ENCODE measurements at places on chromosomes 2 and 18.
A peak's percentile ranks its signal among the peaks of the same experiment; 100 is the strongest.

- DNase-seq, result peak; percentile 1
Measured at GRCh38 chr2:224284134-224284946, 117.6 kb downstream of the FAM124B start.

GRCh38 chr18:58894930-58895329 lies 30.3 kb downstream of the ZNF532 start:
- DNase-seq, result no peak

- DNase-seq, result peak; percentile 22
Measured at GRCh38 chr2:199985625-199986207, 30.3 kb downstream of the MAIP1 start.

DNA sequence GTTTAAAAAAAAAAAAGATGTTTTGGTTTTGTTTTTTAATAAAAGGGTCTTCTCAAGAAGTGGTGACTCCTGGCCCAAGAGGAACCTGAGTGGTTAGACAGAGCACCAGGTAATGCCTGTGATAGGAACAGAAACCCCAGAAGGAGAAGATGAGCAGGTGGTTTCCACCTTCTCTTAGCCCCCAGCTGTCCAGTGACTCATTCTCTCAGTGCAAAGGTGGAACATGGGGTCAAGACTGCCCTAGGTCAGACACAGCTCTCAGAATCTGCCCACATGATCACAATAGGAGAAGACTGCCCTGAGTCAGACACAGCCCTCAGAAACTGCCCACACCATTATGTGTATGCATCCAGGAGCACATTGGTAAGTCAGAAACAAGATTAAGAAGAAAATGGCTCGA lies 61.8 kb downstream of the TBC1D8 start:
- peak; percentile 56 for DNase-seq

GRCh38 chr2:188628989-188629752 lies 337.5 kb downstream of the GULP1 start:
- no peak for DNase-seq

DNA sequence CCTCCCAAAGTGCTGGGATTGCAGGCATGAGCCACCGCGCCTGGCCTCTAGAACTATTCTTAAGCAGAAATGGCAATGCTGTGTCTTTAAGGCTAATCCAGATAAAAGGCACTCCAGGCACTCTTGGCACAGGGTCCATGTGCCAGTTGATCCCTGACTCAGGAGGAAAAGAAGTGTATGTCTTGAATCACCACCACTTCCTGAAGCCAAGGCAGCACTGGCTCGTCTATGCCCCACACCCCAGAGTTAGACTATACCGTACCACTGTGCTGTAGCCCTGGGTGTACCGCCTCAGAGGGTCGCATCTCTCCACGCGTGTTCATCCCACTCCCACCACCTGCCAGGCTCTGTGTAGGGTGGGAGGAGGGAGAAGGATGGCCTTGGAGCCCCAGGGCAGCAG lies 9.0 kb downstream of the TNFRSF11A start:
- DNase-seq, result no peak

DNA sequence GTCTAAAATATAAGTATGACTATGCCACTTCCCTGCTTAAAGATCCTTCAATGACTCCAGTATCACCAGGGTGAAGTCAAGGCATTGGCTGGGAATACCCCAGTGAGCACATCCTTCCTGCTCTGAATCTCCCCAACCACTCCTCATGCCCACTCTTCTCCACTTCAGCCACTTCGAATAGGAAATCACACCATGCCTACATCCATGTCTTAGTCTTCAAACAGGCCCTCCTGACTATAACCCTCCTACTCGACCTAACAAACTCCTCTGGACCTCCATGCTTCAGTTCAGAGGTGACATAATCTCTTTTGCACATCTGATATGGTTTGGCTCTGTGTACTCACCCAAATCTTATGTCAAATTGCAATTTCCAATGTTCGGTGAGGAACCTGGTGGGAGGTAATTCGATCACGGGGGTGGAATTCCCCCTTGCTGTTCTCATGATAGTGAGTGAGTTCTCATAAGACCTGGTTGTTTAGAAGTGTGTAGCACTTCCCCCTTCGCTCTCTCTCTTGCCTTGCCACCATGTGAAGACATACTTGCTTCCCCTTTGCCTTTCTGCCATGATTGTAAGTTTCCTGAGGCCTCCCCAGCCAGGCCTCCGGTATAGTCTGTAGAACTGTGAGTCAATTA lies 87.8 kb upstream of the TFCP2L1 start:
- DNase-seq, result no peak

GRCh38 chr18:9804517-9805104 lies 81.2 kb upstream of the TXNDC2 start:
- DNase-seq, result no peak

DNA sequence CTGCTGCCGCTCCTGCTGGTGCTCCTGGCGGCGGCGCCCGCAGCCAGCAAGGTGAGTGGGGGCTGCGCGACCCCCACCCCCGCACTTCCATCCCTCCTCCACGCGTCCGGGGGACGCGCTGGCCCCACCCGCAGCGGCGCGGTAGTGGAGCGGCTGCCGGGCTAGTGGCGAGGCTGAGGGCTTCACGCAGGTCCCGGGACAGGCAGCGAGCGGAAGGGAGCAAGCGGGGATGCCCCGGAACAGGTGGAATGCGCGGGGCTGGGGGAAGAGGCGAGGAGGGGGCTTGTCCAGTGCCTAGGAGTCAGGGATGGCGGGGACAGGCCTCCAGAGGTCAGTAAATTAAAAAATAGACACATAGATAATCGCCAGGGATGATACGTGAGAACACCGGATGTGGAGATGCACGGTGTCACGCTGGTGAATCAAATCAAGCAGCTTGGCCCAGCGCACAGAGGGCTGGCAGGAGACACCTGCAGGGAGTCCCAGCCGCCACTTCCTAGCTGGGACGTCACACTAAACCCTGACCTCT lies 403 bp downstream of the COL4A3 start:
- DNase-seq, result peak; percentile 14

- no peak for DNase-seq
Measured at GRCh38 chr2:190415794-190416775, 7.9 kb downstream of the MFSD6 start.

GRCh38 chr2:138280999-138281695 lies 220.4 kb upstream of the SPOPL start:
- DNase-seq, result no peak

DNA sequence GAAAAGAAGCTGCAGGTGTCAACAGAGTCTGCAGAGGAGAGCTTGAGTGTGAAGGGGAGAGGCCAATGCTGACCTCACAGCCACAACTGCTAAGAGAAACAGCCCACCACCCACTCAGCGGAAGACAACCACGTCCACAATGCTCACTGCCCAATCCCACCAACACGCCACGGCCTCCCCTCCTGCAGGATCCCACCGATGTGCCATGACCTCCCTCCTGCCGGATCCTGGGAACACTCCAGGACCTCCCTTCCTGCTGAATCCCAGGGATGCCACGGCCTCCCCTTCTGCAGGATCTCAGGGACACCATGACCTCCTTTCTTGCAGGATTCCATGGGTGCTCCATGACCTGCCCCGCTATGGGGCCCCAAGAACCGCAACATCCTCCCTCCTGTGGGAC lies 267.7 kb downstream of the TWIST2 start:
- no peak for DNase-seq

GRCh38 chr2:62265106-62265505 lies 69.2 kb downstream of the B3GNT2 start:
- no peak for DNase-seq

DNA sequence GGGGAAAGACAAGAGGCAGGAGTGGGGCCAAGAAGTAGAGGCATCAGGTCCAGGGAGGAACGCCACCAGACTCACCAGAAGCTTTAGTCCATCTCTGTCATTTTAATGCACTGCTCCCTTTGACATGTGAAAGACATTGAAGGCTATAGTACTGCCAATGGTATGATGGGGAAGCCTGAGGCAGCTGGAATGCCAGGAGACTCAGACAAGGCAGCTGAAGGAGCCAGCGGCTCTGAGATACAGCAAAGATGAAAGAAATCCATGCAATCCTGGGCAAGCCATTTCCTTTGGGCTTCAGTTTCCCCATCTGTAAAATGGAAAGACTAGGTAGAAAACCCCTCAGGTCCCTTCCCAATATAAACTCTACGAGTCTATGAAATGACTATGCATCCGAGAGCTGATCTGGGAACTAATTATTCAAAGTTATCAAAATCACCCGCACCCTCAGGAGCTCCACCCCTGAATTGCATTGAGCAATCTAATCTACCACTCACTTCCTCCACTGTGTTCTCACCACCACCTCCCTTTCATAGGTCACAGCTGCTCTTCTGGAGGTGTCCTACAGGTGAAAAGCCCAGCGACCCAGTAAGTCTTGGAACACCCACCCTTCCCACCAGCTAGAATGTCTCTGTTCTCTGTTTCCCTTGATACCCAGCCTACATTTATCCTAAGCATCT lies 3.1 kb downstream of the CXCR2 start:
- no peak for DNase-seq

DNA sequence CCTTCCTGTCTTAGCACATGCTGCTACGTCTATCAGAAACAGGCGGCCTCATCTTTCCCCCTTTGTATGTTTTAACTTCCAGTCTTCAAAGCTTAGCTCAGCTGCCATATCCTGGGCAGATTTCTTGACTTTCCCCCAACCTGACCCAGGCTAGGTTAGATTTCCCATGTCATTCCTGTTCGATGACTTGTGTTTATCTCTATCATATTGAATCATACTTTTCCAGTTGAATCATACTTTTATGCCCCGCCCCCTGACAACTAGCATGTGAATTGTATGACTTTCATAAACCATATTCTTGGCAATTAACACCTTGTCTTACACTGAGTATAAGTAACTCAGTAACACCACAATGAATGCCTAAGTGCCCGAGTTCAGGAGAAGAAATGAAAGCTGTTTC lies 128.3 kb downstream of the CYRIA start:
- DNase-seq, result no peak

- DNase-seq, result no peak
Measured at GRCh38 chr2:5528706-5529105, 163.5 kb upstream of the SOX11 start.

GRCh38 chr2:203591642-203592041 lies 56.5 kb upstream of the RAPH1 start:
- DNase-seq, result no peak

- DNase-seq, result no peak
Measured at GRCh38 chr2:168002021-168002553, 245.3 kb downstream of the STK39 start.

DNA sequence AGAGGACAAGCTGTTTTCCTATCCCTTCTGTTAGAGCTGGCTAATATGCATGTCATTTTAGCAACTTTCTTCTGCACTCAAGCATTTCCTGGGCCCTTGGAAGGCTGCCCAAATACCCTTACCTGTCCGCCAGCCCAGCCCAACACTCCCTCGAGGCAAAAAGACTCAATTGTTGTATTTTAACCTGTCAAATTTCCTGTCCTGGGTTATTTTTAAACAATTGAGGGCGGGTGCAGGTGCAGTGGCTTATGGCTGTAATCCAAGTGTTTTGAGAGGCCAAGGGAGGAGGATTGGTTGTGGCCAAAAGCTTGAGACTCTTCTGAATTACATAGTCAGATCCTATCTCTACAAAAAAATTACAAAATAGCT lies 125.0 kb upstream of the ARHGAP28 start:
- no peak for DNase-seq

DNA sequence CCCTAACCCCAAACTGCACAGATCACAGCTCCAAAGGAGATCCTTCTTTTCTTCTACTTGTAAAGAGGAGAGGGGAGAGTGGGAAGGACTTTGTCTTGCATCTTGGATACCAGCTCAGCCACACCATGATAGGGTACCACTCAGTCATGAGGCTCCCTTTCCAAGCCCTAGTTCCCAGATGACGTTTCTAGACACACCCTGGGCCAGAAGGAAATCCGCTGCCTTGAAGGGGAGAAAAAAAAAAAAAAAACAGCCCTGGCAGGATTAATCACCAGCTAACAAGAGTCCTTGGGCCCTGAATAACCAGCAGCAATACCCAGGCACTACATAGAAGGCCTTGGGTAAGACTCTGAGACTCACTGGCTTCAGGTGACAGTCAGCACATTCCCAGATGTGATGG lies 36.9 kb downstream of the ST8SIA3 start:
- DNase-seq, result no peak

GRCh38 chr2:160557903-160558302 lies 64.3 kb upstream of the RBMS1 start:
- DNase-seq, result no peak

DNA sequence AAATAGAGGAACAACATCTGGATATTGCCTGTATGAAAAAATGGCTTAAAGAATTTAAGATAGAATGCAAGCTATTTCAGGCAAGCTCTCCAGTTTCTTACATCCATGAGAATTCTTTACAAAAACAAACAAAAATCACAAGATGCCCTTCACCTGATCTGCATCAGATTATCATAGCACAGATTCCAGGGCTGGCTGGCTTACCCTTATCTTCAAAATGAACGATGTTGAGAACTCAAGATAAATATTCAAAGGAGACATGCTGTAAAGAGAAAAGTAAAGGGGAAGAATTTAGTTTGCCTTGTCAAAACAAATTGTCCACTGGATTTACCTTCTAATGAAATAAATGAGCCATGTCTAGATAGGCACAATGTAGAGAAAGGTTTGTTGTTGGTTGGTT lies 18.7 kb upstream of the SLC40A1 start:
- no peak for DNase-seq

- no peak for DNase-seq
Measured at GRCh38 chr2:173590276-173590861, 235.7 kb downstream of the CDCA7 start.

DNA sequence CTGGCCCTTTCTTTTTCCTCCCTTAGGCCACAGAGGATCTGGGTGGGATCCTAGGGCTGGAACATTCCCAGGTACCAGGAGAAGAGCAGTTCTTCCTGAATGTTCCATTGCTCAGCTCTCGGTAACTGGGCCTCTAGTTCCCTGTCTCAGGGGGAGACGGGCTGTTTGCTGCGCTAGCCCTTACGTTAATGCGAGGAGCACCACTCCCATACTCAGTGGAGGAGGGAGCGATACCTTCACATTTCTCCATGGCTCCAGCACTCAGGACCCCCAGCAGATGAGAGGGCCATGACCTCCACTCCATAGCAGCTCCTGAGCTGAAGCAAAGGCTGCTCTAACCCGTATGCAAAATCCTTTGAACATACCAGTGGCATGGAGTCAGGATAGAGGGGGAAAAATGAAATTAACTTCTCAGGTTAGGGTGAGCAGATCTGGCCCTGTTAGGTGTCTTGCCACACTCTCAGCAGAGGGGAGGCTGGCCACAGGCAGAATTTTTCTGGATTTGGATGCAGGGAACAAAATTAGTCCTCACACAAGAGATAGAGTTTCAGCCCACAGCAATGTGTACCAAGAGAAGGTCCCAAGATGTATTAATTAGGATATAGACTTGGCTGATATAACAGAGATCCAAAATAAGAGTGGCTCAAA lies 206.7 kb downstream of the ZFP36L2 start:
- no peak for DNase-seq

DNA sequence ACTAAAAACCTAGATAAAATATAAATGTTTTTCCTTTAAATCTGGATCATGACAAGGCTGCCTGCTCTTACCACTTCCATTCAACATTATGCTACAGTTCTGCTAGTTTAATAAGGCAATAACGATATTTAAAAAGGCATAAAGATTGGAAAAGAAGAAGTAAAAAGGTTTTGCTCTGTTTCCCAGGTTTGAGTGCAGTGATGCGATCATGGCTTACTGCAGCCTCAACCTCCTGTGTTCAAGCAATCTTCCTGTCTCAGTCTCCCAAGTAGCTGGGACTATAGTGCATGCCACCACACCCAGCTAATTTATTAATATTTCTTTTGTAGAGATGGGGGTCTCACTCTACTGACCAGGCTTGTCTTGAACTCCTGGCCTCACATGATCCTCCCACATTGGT lies 40.8 kb downstream of the PROKR1 start:
- DNase-seq, result no peak

Measured in GM19239 (cell line).